Activated CD4-positive, alpha-beta T cell treated with anti-CD3 and anti-CD28 coated beads, Interleukin-2, amount 50 U/mL, for 4 hours (primary cell): ENCODE measurements at places on chromosomes 11 and 22.

DNA sequence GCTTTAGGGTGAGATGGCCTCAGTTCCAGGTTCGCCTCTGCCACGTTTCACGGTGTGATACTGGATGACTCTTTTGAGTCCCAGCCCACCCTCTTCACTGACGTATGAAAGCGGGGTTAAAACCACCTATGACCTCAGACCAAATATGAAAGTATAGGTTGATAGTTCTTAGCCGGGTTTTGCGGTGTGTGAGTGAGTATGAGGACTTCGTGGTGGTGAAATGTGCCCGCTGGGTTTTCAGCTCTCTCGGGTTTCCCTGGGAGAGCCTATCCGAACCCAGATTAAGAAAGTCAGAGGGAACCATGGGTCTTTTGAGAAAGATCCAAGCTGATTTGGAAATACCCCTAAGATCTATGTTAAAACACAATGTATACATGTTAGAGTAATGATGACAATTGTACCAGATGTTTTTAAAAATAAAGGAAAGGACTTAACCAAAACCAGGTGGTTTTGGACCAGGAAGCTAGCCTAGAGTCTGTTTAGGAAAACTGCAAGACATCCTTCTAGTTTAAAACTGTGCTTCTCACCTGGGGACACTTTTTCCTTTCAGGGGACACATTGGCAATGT lies 25.8 kb upstream of the ST3GAL4 start:
- no peak for DNase-seq

GRCh38 chr11:61106296-61106695 lies 4.0 kb downstream of the CD5 start:
- no peak for DNase-seq

DNA sequence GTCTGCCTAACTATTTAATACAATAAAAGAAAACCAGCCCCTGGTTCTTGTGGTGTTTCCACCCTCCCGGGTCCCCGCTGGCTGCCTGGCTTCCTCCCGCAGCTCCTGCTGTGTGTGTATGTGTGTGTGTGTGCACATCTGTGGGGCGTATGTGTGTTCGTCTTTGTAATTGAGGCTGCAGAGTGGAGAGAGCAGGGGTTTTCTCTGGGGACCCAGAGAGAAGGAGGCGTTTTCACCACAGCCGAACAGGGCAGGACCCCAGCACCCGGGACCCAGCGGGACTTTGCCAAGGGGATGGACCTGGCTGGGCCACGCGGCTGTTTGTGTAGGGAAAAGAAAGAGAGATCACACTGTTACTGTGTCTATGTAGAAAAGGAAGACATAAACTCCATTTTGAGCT lies 42.7 kb downstream of the IGLL1 start:
- DNase-seq: no peak

DNA sequence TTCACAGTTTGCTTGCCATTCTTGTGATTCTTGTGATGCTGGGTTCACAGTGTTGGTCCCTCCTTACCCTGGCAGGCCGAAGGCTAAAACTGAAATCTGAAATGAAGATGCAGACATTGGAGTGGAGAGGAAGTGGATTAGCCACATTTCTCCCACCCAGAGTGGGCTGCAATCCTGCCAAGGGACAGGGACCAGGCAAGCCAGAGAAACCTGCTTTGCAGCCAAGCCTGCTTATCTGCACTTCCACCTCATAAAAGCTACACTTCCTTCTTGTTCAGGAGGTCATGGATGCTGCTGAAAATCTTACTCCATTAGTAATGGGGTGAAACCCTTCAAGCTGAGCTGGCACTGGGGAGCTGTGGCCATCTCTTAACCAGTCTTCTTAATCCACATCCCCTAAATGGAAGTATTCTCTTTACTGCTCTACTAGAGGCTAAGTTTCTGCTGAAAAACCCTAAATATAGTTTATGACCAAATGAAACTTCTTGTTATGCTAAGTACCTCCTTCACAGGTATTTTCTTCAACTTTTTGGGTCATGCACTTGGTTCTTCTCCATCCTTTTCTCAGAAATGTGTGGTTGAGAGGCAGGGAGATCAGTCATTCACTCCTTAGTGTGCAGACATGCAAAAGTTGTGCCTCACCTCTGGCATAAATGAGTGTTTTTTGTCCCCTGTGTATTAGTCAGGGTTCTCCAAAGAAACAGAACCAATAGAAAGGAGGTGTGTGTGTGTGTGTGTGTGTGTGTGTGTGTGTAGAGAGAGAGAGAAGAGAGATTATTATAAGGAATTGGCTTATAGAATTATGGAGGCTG lies 133.9 kb upstream of the BMAL1 start:
- DNase-seq: no peak

- DNase-seq: no peak
These were observed 32.6 kb downstream of the SHANK3 start for GRCh38 chr22:50705219-50705691.

- DNase-seq: no peak
These were observed 141.0 kb downstream of the ARHGAP42 start for GRCh38 chr11:100827934-100828661.

- no peak for DNase-seq
These were observed 814.0 kb downstream of the BRD1 start for GRCh38 chr22:49013707-49014106.

DNA sequence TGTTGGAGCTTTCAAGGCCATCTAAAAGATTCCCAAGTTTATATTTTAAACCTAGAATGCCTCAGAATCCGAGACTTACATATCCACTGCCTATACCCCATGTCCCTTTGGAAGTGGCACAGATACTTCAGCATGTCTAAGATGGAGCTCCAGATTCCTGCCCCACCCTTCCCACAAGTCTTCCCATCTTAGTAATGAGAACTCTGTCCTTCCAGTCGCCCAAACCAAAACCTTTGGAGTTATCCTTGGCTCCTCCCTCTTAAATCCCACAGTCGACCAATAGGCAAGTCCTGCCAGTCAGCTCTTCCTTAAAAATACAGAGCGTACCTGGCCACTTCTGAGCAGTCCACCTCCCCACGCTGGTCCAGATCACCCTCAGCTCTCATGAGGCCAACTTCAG lies 4.3 kb downstream of the POLD4 start:
- DNase-seq: no peak

DNA sequence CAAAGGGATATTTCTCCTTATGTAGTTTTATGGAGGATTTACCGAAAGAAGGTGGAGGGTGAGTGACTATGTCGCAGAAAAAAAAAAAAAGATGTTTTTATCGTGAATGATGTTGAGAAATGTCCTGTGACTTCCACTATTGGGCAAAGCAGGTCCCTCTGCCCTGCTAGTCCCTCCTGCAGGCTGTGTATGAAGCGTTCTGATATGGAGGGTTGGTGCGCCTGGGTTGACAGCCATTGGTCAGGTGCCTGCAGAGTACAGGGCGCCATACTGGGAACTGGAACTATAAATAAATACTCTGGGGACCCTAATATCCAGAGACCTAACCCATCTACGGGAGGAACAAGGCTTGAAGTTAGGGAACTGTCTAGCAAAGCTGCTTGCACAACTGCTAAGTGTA lies 1.5 kb downstream of the IL17RA start:
- DNase-seq: no peak

GRCh38 chr11:59923813-59924212 lies 14.4 kb upstream of the OOSP1 start:
- DNase-seq: no peak

DNA sequence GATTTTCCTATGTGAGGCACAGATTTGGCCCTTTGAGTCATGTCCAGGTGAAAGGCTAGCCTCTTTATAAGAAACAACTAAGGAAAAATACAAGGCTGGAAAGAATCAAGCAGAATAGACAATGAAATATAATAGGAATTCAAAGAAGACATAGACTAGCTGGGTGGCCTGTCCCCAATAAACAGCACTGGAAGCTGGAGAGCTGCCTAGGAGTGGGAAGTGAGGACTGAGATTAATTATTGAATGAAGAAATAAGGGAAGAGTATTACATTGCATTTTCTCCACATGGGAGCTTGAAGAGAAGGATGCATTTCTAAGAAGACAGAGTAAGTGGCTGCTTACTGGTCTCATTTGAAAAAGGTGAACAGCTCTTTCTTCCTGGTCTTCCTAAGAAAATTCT lies 100.0 kb downstream of the CCDC34 start:
- no peak for DNase-seq

DNA sequence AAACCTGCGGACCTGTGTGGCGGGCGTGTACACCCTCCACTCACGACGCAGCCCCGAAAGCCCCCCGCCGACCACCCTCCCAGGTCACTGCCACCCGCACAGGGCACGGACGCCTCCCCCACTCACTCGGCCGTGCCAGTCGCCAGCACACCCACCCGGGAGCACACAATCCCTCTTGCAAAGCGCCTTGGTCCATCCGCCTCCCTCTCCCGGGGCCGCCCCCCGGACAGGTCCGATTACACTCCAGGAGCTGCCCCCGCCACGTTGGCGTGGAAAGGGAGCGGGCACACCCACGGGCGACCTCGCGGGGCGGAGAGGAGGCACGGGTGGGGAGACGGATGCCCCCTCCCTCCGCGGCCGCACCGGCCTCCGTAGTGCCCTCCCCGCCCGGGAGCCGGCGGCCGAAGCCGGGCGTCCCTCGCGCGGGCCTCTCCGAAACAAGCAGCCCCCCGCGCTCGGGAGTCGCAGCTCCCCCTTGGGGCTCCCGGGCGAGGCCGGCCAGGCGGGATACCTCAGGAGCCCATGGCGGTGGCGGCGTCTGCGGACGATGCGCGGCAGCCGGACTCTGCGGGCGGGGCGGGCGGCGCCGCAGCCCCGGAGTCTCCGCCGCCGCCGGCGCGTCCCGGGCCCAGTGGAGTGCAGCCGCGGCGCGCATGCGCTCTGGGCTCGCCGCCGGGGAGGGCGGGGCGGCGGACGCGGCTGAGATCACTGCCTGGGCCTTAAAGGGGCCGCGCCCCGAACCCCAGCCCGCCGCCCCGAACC lies at the start of gene TMEM184B:
Gene TMEM184B, minus strand, starts transcription at position 638 of the 762 bp plus-strand sequence. CDS start 25,049 bp downstream, outside the sequence.
- peak; percentile 70 for DNase-seq

DNA sequence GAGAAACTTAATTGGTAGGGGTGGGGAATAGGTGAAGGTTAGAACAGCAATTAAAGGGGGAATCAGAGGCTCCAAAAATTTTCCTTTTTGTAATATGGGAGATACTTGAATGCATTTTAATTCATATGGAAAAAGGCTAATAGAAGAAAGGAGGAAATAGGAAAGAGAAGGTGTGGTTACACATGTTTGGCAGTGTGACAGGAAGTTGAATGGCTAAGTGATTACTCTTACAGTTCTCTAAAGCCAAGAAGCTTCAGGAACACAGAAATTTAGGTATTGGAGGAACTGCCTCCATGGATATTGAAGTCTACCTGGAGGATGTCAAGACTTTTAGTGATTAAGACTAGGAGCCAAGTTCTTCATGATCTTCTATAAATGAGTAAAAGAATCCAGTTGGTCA lies 6.3 kb downstream of the NXPE2 start:
- no peak for DNase-seq

GRCh38 chr11:14411818-14412217 lies 52.8 kb upstream of the RRAS2 start:
- no peak for DNase-seq

GRCh38 chr22:47630741-47631534 lies 868.5 kb downstream of the TBC1D22A start:
- no peak for DNase-seq

DNA sequence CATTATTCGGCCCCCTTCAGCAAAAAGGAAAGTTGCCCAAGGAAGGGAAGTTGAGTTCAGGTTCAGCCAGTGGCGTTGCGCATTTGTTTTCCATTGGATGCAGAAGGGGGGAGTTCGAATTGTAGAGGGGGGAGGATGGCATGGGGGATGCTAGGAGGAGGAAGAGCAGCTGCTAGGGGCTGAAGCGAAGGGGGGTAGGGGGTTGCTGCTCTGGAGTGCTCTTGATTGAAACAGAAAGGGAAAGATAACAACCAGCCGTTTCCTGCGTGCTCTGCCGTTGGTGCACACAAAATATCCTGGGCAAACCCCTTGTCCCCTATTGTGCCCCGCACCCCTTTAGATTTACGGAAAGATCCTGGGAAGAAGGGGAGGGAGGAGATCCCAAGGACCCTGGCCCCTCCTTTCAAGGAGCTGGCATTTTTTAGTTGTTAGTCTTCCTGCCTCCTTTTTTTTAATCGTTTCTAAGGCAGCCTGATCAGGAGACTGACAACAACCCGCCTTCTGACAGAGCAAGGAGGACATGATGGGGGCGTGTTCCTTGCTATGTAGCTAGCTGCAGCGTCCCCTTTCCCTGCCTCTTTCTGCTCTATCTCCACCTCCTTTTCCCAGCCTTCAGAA lies 2.1 kb downstream of the KMT2A start:
- DNase-seq: peak; percentile 28

GRCh38 chr22:46066691-46067090 lies 83.6 kb upstream of the PPARA start:
- DNase-seq: no peak

GRCh38 chr11:107293677-107294344 lies 163.8 kb downstream of the CWF19L2 start:
- no peak for DNase-seq

- no peak for DNase-seq
These were observed 564 bp upstream of the ANO1 start for GRCh38 chr11:70077411-70078094.

DNA sequence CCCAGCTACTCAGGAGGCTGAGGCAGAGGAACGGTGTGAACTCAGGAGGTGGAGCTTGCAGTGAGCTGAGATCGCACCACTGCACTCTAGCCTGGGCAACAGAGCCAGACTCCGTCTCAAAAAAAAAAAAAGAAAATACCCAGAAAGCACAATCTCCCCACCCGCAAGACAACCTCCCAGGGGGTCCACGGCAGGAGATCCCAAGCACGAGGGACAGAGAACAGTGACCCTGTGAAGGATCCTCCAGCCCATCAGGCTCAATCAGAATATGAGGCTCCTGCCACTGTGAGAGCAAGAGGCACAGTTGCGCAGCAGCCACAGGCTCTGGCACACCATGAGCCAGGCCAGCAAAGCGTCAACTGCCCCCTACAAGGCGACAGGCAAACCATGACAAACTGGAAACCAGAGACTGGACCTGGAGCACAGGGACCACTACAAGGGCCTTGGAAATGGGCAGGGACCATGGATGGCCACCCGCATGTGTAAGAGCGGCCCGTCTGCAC lies 164.8 kb upstream of the GRK3 start:
- no peak for DNase-seq

DNA sequence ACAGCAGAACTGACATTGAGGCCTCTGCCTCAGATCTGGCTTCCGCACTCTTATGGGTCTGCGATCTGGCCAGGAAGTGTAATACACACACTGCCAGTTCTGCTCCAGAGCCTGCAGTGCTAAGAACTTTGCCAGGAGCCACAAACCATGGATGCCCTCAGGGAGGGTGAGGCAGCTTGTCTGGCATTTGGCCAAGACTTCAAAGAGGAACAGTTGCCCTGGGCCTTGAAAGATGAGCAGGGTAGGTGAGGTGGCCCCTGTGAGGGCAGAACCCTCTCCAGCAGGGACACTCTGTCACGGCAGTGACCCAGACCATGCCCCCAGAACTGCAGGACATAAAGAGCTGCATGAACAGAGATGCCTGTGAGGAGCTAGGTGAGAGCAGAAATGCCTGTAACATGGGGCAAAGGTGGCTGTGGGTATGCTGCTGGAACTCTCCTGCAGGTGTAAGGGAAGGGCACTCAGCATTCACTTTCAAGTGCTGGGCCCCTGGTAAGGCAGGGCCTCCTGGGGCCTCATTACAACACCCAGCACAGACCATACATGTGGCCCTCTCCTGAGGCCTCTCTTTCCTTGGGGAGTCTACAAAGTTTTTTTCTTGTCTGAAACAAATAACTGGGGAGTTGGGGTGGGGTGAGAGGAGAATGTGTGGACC lies 47.3 kb downstream of the NEU3 start:
- no peak for DNase-seq

GRCh38 chr11:42239188-42239587 lies 779.7 kb upstream of the LRRC4C start:
- DNase-seq: no peak
